ENCODE measurements at places on chromosomes 7 and 10. TPM values are rescaled to one million over a fixed set of nuclear protein-coding genes. Genes with fewer than 3 reads are reported as not detected.

DNA sequence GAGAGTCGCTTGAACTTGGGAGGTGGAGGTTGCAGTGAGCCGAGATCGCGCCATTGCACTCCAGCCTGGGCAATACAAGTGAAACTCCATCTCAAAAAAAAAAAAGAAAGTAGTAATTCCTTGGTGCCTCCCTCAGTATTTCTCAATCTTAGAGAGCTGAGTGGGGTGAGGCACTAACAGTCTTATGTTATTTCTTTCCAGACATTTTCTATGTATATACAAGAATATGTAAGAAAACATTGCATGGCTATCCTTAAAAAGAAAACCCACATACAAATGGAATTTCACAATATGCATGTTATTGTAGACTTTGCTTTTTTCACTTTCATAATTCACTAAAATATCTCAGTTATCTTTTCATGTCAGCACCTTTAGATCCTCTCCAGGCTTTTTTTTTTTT is 13.6 kb upstream of the SLF2 start:
- DNase-seq = no peak

DNA sequence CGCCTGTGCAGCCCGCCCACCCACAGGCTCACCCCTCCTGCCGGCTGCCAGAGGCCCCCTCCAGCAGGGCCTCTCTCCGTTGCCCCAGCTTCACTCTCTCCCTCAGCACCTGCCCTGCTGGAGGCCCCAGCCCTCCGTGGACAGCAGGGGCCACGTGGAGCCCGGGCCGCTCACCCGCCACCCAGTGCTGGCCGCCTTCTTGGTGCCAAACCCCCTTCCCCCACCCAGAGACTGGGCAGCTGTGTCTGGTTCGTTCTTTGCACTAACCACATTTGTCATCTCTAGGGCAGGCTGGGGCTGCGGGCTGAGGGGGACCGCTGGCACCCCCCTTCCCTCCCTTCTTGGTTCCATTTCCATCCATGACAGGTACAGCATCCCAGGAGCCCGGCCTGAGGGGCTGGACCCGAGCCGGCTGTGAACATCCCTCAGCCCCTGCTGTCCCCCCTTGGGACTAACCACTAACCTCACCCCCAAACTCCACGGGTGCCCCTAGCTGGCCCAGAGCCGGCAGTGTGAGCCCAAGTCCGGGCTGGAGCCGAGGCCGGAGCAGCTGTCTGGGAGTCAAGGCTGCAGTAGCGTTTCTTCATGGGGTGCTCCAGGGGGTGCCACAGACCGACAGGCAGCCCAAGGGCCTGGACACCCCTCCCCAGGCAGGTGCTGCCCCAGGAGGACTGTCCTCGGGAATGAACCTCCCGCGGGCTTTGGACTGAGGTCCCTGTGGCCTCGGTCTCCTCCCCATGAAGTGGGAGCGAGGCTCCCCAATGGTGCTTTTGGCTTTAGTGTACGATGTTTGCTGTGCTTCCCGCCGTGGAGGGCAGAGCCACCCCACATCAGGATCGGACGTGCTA is 25.5 kb upstream of the AMZ1 start:
- DNase-seq = no peak

GRCh38 chr7:2154831-2155230 is 77.9 kb downstream of the MAD1L1 start:
- DNase-seq = no peak

DNA sequence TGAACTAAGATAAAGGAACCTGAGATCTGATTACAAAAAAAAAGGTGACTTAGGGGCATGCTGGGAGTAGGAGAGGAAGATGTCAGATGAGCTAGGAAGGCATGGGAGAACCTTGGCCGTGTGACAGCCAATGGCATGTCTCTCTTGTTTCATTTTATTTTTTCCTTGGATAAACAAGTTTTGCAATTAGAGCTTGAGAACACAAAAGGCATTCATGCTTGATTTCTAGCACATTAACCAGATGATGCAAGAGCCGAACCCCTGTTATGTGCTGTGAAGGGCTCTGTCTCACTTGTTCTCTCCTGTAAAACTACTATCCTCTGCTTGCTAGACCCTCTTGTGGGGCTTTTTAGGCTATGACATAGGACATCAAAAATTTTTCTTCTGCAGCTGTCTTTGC is 134.3 kb upstream of the ASAH2 start:
- DNase-seq = no peak

DNA sequence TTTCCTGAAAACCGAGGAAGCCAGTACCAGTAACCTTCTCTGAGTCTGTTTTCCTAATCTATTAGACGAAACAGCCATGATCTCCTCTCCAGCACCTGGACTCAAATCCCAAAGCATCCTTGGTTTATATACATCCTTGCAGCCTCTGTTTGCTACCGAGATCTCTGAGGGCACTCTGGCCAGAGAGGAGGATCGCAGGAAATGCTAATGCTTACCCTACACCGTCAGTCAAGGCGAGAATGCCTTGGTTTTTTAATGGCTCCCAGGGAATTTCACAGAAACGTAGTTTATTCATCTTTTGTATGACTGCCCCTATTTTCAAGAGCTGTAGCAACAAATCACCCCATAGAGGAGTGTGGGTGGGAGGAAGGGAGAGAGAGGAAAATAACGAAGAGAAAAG is 91.5 kb upstream of the CALN1 start:
- DNase-seq = no peak

GRCh38 chr10:97948822-97949221 is 81.6 kb downstream of the CRTAC1 start:
- DNase-seq = no peak

DNA sequence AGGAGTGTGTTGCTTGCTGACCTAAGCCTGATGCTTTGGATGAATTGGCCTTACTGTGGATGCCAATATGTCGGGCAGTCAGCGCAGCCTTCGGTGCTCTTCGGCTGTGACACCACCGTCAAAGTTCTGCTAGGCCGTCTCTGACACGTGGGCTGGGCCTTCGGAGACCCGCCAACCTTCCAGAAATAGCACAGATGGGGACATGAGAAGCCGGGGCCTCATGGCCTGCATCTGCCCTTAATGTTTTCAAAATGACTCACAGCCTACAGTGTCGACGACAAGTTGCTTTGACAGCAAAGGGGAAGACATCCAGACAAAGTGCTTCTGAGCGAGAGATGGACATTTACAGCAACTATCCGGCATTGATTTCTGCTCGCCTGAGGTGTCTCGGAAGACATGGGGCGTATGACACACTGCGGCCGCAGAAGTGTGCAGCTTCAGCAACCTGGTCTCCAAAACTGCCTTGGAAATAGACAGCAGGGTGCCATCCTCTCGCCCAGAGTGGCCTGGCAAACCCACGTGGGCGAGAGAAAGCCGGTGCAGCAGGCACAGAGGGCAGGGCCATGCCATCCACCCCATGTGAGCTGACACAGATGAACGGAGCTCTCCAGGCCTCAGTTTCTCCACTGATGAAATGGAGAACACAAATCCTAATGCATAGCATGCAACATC is 94.0 kb upstream of the PPP2R2D start:
- no peak for DNase-seq

Gene TFPI2
- 152 TPM for total RNA-seq
